Ovary (tissue), 10 donors: ENCODE measurements at places on chromosomes 5 and 9. TPM values are rescaled to one million over a fixed set of nuclear protein-coding genes. Genes with fewer than 3 reads are reported as not detected.

- no peaks in the 10 kb centered on the region for H3K4me1 ChIP-seq
- no peaks in the 10 kb centered on the region for H3K27me3 ChIP-seq
- H3K36me3 ChIP-seq = no peaks in the 10 kb centered on the region
- no peak for DNase-seq
- H3K4me3 ChIP-seq = no peak overlapping the region
- no peak overlapping the region for H3K27ac ChIP-seq
Observed at GRCh38 chr5:155181542-155181941, 168.0 kb downstream of the KIF4B start.

DNA sequence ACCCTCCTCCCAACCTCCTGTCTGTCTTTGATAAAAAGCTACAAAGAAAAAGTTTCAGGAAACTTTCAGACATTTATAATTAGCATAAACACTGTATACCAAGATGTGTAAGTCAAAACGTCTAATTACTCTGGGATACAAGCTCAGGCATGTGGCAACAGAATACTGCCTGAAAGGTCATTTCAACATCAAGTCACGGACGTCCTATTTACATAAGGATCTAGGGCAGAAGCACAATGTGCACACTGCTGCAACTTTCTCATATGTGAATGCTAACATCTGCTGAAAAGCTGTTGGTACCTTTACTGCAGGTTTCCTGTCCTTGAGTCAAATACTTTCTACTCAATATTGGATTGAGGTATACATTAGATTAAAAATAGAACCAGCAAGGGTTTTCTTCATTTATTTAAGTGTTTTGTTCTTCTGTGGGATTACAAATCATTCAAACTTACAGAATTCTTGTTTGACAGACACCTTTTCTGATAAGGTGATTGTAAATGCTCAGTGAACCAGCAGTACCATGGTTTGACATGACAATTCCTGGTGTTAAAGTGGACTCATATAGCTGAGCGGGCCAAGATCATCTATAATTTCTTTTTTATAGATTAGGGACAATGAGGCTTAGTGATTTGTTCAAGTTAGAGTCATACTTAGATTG lies 36.8 kb downstream of the ELL2 start:
- no peaks in the 10 kb centered on the region for H3K36me3 ChIP-seq
- H3K4me3 ChIP-seq = no peak overlapping the region
- no peak overlapping the region for H3K27ac ChIP-seq
- no peak for DNase-seq

DNA sequence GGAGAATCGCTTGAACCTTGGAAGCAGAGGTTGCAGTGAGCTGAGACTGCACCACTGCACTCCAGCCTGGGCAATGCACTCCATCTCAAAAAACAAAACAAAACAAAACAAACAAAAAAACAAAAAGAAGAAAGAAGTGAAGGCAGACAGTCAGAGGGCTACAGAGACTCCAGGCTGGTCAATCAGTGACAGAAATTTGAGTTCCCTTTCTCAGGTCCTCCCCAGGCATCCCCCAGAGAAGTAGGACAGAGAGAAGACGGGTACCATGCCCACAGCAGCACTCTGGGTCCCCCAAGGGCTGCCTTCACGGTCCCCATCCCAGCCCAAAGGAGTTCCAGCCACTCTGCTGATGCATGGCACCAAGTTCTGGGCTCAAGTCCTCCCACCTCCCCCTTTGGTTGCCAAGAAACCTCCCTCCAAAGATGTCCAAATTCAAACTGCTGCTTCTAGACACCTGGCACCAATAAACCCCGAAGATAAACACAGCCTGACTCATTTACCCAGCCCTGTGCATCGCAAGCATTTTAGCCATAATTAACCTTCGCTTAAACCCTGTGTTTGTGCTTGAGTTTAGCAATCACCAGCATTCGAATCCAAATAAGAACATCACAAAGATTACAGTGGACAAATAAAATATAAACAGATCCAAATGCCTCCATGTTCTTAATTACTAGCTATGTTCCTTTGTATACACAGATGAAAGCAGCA lies 24.0 kb downstream of the SEMA4D start:
- H3K4me1 ChIP-seq = peaks cover 4% of the 10 kb centered on the region
- no peak overlapping the region for H3K4me3 ChIP-seq
- H3K27me3 ChIP-seq = no peaks in the 10 kb centered on the region
- H3K36me3 ChIP-seq = no peaks in the 10 kb centered on the region

The FBP2 gene
- not detected for total RNA-seq

GRCh38 chr9:79104951-79105350 lies 466.8 kb upstream of the TLE4 start:
- DNase-seq = no peak
- H3K27me3 ChIP-seq = no peaks in the 10 kb centered on the region
- no peaks in the 10 kb centered on the region for H3K36me3 ChIP-seq
- no peak overlapping the region for H3K4me3 ChIP-seq
- H3K27ac ChIP-seq = no peak overlapping the region
- no peaks in the 10 kb centered on the region for H3K4me1 ChIP-seq

GRCh38 chr5:1093361-1093760 lies 18.5 kb downstream of the SLC12A7 start:
- H3K27me3 ChIP-seq = no peaks in the 10 kb centered on the region
- no peaks in the 10 kb centered on the region for H3K36me3 ChIP-seq
- no peak for DNase-seq
- H3K4me3 ChIP-seq = no peak overlapping the region

The IL3 gene
- not detected for total RNA-seq

GRCh38 chr9:91345978-91346377 lies 15.7 kb downstream of the AUH start:
- H3K4me1 ChIP-seq = peaks cover 4% of the 10 kb centered on the region
- no peaks in the 10 kb centered on the region for H3K36me3 ChIP-seq
- H3K27ac ChIP-seq = no peak overlapping the region
- H3K4me3 ChIP-seq = no peak overlapping the region
- H3K27me3 ChIP-seq = no peaks in the 10 kb centered on the region

- no peak for DNase-seq
- no peaks in the 10 kb centered on the region for H3K27me3 ChIP-seq
- no peaks in the 10 kb centered on the region for H3K4me1 ChIP-seq
- no peak overlapping the region for H3K27ac ChIP-seq
- H3K36me3 ChIP-seq = no peaks in the 10 kb centered on the region
Observed at GRCh38 chr5:173720286-173720952, 104.0 kb upstream of the BOD1 start.

GRCh38 chr5:173094012-173094661 lies 38.0 kb downstream of the CREBRF start:
- DNase-seq = no peak
- H3K4me3 ChIP-seq = no peak overlapping the region
- H3K27ac ChIP-seq = no peak overlapping the region

- H3K36me3 ChIP-seq = no peaks in the 10 kb centered on the region
- no peak for DNase-seq
- H3K4me1 ChIP-seq = peaks cover 2% of the 10 kb centered on the region
- H3K27me3 ChIP-seq = no peaks in the 10 kb centered on the region
- no peak overlapping the region for H3K4me3 ChIP-seq
Observed at GRCh38 chr5:158952951-158953350, 146.8 kb downstream of the EBF1 start.

- no peaks in the 10 kb centered on the region for H3K36me3 ChIP-seq
- no peaks in the 10 kb centered on the region for H3K27me3 ChIP-seq
- no peak overlapping the region for H3K4me3 ChIP-seq
- H3K27ac ChIP-seq = no peak overlapping the region
Observed at GRCh38 chr5:5340206-5340729, 82.2 kb upstream of the ICE1 start.

DNA sequence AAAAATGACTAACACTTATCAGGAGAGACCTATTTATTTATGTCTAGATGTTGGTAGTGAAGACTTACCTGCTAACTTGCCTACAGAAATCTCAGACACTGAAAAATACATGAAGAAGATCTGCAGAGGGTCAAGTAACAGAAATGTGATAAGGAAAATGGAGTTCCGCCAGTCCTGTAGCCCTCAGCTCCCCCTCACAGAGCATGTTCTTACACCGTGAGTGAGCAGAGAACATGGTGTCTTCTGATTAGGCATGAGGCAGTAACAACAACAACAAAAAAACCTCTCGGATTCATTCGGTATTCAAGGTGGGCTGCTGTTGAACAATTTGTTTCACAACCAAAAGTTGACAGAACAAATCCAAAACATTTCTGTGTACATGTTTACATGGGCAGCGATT lies 162.0 kb upstream of the SNX2 start:
- no peak overlapping the region for H3K4me3 ChIP-seq
- no peak overlapping the region for H3K27ac ChIP-seq

GRCh38 chr5:157857816-157858526 lies 974 bp downstream of the CLINT1 start:
- H3K36me3 ChIP-seq = no peaks in the 10 kb centered on the region
- no peaks in the 10 kb centered on the region for H3K27me3 ChIP-seq
- H3K27ac ChIP-seq = peak overlapping the region; percentile 71
- H3K4me1 ChIP-seq = peaks cover 4% of the 10 kb centered on the region

- peak within 1 kb of the TSS; percentile 87 for H3K4me3 ChIP-seq
- DNase-seq = peak; percentile 78
- no peaks in the 10 kb centered on the region for H3K36me3 ChIP-seq
Observed at GRCh38 chr9:87497604-87498045, at the start of gene DAPK1. TSS of gene DAPK1 (plus strand) at chr9:87497867. CDS start at chr9:87499078, 1,211 bp downstream.

The CTXN3 gene
- total RNA-seq = not detected

DNA sequence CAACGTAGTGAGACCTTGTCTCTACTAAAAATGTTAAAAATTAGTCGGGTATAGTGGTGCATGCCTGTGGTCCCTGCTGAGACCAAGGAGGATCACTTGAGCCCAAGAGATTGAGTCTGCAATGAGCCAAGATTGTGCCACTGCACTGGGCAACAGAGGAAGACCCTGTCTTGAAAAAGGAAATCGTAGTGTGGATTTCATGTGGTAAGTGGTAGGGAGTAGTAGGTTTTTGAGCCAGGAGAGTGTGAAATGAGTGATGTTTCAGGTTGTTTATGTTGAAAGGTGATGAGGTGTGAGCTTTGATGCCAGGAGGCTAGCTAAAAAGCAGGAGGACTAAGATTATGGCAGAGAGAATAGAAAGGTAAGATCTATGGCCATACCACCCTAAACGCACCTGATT lies 5.9 kb downstream of the MATR3 start:
- peaks cover 31% of the 10 kb centered on the region for H3K4me1 ChIP-seq
- DNase-seq = no peak
- no peaks in the 10 kb centered on the region for H3K36me3 ChIP-seq
- H3K27ac ChIP-seq = no peak overlapping the region
- H3K27me3 ChIP-seq = no peaks in the 10 kb centered on the region

- H3K27me3 ChIP-seq = no peaks in the 10 kb centered on the region
- H3K4me1 ChIP-seq = peaks cover 7% of the 10 kb centered on the region
- no peak overlapping the region for H3K4me3 ChIP-seq
- H3K27ac ChIP-seq = no peak overlapping the region
- H3K36me3 ChIP-seq = no peaks in the 10 kb centered on the region
Observed at GRCh38 chr9:134460896-134461295, 134.6 kb downstream of the RXRA start.

DNA sequence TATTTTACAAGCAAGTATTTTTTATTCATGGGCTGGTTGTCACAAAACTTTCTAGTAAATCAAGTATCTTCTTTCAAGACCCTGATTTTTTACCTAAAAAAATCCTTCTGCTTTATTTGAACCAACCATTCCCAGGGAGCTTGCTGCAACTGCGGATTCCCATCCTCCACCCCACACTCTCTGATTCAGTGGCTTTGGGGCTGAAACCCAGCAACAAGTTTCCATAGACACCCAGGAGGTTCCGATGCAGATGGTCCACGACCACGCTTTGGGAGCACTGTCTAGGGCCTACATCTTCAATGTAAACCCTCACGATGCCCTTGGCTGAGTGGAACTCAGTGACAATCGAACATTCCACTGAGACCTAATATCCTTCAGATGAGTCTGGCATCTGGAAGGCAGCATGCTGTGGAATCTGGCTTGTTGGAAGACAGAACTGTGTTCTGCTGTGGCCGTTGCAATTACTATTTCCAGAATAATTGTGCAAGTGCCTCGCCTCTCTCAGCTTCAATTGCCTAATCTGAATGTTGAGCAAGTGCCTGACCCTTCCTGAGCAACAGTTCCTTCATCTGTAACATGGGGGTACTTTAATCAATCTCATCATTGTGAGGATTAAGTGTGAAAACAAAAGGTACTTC lies 105.1 kb downstream of the INSYN2B start:
- H3K4me3 ChIP-seq = no peak overlapping the region
- DNase-seq = no peak
- H3K27me3 ChIP-seq = no peaks in the 10 kb centered on the region
- H3K36me3 ChIP-seq = no peaks in the 10 kb centered on the region
- H3K27ac ChIP-seq = no peak overlapping the region

DNA sequence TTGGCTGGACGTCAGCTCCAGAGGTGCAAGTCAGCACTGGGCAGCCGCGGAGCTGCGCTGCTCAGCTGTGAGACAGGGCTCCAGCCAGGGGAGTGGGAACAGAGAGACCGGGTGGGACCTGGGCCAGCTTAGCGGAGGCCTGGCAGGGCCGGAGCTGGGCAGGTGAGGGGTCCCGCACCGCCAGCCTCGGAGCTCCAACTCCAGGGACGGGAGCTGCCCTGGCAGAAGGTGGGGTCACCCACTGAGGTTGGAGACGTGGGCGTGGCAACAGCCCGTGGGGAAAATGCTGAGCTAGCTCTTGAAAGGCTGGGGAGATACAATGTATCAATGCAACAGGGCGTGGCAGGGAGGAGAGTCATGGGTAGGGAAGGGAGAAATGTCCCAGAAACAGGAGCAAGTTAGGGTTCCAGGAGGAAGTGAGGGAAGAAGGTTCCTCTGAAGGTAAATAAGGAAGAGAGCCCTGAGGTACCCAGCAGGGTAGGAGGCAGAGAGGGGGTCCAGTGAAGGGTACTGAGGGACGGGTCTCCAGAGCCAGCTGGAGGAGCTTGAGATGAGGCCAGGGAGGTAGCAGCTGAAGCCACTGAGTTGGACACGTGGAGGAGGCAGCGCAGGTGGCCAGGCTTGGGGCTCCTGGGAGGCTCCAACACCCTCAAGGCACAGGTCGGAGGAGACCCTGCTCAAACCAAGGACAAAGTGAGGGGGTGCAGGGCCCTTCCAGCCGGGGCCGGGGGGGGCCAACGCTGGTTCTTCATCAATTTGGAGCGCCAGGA lies 736 bp upstream of the NKD2 start:
- H3K4me3 ChIP-seq = no peak overlapping the region
- peak; percentile 6 for DNase-seq
- H3K27me3 ChIP-seq = no peaks in the 10 kb centered on the region
- H3K4me1 ChIP-seq = peaks cover 6% of the 10 kb centered on the region
- H3K36me3 ChIP-seq = no peaks in the 10 kb centered on the region

The RELL2 gene
- 1.2 TPM for total RNA-seq

GRCh38 chr9:136964833-136965422 lies 12.4 kb upstream of the PTGDS start:
- no peak overlapping the region for H3K4me3 ChIP-seq
- H3K36me3 ChIP-seq = no peaks in the 10 kb centered on the region
- no peak overlapping the region for H3K27ac ChIP-seq

- DNase-seq = no peak
- no peak overlapping the region for H3K27ac ChIP-seq
- no peaks in the 10 kb centered on the region for H3K27me3 ChIP-seq
- no peak overlapping the region for H3K4me3 ChIP-seq
Observed at GRCh38 chr9:116927726-116928125, 240.6 kb downstream of the TRIM32 start.

The ZDHHC11B gene
- total RNA-seq = 2.4 TPM

The CAPSL gene
- not detected for total RNA-seq

- H3K27ac ChIP-seq = no peak overlapping the region
- H3K4me1 ChIP-seq = peaks cover 1% of the 10 kb centered on the region
- no peaks in the 10 kb centered on the region for H3K36me3 ChIP-seq
- no peak overlapping the region for H3K4me3 ChIP-seq
- H3K27me3 ChIP-seq = no peaks in the 10 kb centered on the region
Observed at GRCh38 chr9:102049586-102050246, 311.3 kb upstream of the GRIN3A start.
